H1 (cell line): ENCODE measurements at places on chromosomes 16 and 17.

- no peak for DNase-seq
These were observed 364.0 kb downstream of the NPIPA8 start for GRCh38 chr16:17972460-17972943.

- no peak for DNase-seq
These were observed 14.0 kb downstream of the GRIN2A start for GRCh38 chr16:10168258-10168657.

DNA sequence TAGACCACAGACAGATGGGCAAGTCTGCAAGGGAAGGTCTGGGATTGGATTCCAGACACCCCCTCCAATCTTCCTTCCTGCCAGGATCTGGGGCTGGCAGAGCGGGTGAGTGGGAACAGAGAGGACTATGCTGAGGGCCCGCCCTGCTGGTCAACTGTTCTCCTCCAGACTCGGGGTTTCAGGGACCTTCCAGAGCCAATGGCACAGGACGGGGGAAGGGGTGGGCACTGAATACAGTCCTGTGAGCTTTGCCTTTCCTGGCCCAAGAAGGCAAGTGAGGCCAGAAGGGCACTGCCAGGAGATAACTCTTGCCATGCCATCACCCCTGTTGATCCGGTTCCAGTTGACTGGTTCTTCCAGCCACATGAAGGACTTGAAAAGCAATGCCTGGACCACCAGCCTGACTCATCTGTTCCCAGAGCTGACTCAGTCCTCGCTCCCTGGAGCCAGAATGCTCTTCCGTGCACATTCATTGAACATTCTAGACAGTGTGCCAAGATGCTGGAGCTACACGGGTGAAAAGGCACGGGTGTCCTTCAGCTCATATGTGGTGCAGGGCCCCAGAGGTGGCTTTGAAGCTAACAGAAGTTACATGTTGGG, 533 bp upstream of the MEFV start:
- DNase-seq: no peak

- no peak for DNase-seq
These were observed 57.4 kb upstream of the ERN1 start for GRCh38 chr17:64187093-64187895.

GRCh38 chr16:51389881-51390280, 238.8 kb upstream of the SALL1 start:
- DNase-seq: no peak
